Activated CD4-positive, alpha-beta T cell treated with anti-CD3 and anti-CD28 coated beads for 1 hour (primary cell): ENCODE measurements at places on chromosomes 12 and 14.

DNA sequence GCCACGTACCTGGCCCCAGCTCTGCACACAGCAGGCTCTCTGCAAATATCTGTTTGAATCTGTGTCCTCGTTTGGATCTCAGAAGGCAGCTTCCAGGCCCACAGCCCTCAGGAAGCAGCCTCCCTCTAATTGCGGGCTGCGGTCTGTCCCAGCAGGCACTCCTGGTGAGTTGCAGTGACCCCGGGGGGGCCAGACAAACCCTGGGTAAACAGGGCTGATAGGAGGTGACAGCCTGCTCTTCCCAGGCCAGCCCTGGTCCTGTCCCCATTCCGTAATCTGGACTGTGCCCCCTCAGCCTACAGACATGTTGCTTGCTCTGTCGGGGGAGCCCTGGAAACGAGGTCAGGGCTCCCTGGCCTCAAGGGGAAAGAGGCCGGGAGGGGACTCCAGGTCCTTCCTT lies 2.0 kb downstream of the FOXN4 start:
- DNase-seq, result no peak

DNA sequence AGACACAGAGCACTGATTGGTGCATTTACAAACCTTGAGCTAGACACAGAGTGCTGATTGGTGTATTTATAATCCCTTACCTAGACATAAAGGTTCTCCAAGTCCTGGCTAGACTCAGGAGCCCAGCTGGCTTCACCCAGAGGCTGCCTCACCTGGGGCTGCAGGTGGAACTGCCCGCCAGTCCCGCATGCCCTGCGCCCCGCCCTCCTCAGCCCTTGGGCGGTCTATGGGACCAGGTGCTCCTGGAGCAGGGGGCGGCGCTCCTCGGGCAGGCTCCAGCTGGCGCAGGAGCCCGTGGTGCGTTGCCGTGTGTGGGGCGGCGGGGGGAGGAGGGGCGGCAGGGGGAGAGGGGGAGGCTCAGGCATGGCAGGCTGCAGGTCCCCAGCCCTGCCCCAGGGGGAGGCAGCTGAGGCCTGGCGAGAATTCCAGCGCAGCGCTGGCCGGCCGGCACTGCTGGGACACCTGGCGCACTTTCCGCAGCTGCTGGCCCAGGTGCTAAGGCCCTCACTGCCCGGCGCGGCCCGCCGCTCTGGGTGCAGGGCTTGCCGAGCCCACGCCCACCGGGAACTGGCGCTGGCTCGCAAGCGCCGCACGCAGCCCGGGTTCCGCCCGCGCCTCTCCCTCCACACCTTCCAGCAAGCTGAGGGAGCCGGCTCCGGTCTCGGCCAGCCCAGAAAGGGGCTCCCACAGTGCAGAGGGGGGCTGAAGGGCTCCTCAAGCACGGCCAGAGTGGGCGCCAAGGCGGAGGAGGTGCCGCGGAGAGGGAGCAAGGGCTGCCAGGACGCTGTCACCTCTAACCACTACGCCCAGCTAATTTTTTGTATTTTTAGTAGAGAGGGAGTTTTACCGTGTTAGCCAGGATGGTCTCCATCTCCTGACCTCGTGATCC lies 3.1 kb upstream of the SLCO1B3 start:
- DNase-seq, result no peak

GRCh38 chr12:50401500-50402081 lies 906 bp downstream of the LARP4 start:
- no peak for DNase-seq

DNA sequence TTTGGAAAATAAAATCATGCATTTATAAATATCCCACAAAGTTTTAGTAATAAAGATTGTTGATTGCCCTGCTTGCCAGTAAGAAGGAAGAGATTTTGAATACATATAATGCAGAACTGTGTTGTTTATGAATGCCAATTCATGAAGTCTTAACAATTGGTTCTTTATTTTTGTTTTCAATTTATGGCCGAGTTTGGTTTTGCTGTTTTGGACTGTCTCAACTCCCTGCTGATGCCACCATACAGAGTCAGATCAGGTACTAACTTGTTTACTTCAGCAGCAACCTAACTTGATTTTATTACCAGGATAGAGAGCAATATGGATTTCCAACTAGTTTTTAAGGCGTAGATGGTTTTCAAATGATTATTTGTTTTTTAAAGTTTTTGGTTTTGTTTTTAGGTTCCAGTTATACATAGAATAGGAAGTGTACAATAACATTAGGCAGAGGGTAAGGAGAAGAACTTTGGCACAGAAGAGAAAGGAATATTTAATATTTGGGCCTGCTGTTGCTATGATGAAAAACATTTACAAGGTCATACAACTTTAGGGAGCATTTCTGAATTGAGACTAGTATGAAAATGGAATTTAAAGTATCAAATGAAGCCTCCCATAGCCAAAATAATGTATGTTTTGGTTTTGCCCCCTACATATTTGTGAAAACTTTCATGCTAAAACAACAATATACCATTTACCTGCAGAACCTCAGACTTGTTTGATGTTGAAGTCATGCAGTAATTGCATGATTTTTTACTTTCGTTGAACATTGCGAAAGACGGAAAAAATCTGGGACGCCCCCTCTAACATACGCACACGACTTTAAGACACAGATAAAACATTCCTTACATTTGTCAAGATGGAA lies 904 bp upstream of the FAM177A1 start:
- no peak for DNase-seq

DNA sequence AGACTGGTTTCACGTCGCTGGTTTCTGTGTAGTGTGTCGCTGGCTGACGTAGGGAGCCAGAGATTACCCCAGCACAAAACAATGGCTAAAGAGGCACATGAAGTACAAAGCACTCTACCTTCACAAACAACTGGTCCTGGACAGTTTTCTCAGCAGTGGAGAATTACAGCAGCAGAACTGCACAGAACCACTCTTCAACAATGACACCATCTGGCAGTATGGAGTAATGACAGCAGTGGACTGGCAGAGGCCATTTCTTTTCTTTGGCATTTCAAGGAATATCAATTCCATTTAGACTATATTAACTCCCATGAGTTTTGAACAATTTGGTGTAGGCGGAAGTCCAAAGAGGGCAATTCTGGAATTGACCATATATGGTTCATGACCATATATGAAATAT lies 1074.1 kb downstream of the AACS start:
- DNase-seq, result no peak
